ENCODE measurements at places on chromosomes 7 and 10.

GRCh38 chr7:101903515-101903868 lies 86.1 kb downstream of the CUX1 start:
- DNase-seq: no peak

DNA sequence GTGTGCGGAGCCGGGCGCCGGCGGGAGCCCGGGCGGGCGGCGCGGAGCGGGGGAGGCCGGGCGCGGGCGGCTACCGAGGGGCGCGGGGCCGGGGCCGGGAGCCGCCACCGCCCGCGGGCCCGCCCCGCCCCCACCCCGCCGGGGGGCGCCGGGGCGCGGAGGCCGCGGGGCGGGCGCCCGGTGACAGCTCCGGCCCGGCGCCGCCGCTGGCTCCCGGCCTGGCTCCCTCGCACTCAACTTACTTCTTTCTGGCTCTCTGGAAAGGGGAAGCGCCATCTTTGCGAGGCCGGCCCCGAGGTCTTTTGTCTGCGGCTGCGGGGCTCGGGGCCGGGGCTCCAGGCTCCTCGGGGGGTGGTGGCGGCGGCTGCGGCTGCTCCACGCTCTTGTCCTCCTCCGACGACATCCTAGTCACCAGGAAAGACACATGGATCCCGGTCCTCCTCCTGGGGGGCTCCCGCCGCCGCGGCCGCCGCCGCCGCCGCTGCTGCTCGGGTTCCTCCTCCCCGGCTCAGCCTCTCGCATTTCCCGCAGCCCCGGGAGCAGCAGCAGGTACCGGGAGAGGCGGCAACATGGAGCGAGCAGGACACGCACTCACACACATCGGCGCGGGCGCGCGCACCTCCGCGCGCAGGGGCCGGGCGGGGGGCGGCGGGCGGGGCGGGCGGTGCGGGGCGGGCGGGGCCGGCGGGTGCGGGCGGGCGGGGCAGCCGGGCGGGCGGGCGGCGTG lies at the start of gene KMT2C:
TSS of gene KMT2C (minus strand) at position 620 of the 727 bp plus-strand sequence. CDS start at position 403, 217 bp downstream.
- peak; percentile 49 for DNase-seq

GRCh38 chr7:47636081-47636432 lies 54.1 kb upstream of the TNS3 start:
- no peak for DNase-seq

DNA sequence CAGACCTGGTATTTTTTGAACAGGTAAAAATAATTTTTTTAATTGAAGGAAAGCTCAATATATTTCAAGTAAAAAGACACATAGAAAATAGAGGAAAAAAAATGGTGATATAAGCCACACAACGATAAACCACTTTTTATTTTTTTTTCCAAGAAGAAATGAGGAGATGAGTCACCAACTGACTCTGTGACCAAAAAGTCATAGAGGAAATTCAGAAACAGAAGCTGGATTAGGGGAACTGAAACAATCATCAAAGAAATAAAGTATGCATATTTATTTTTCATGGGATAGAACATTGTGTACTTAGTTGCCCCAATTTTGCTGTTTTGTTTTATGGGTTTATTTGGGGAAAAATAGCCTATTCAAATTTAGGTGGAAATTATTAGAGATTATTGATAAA lies 176.8 kb upstream of the AGR3 start:
- DNase-seq: no peak

GRCh38 chr7:155461631-155462030 lies 3.7 kb downstream of the EN2 start:
- no peak for DNase-seq

DNA sequence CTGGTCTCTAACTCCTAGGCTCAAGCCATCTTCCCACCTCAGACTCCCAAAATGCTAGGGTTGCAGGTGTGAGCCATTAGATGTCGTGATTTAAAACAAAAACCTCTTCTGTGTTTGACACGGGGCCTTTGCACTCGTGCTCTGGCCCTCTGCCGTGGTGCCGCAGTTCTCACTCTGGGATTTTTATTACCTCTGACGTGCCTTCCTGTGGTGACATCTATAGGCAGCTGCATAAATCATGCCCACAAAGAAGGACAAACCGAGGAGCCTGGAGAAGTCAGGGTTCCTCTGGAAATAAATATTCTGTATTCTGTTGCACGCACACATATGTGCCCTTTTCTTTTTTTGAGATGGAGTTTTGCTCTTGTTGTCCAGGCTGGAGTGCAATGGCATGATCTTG lies 25.9 kb upstream of the OCM start:
- no peak for DNase-seq

GRCh38 chr7:2049782-2050510 lies 182.8 kb downstream of the MAD1L1 start:
- no peak for DNase-seq

DNA sequence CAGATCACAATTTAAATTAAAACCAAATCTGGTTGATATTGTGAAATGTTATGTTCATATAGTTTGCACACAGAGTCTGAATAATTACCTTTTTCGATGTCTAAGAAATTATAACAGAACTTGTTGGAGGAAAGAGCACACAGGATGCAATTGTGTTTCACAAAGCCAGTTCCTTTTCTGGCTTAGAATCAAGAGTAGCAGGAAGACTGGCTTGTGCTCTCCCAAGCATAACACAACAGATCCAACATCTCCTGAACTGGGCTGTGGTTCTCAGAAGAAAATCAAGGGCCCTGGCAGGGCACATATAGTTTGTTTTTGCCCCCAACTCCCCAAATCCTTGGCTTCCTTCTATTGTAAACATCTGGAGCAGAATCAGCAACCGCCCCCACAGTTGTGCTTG lies 62.7 kb downstream of the LRRC4 start:
- DNase-seq: no peak

GRCh38 chr7:159198016-159198724 lies 53.5 kb upstream of the VIPR2 start:
- DNase-seq: no peak

DNA sequence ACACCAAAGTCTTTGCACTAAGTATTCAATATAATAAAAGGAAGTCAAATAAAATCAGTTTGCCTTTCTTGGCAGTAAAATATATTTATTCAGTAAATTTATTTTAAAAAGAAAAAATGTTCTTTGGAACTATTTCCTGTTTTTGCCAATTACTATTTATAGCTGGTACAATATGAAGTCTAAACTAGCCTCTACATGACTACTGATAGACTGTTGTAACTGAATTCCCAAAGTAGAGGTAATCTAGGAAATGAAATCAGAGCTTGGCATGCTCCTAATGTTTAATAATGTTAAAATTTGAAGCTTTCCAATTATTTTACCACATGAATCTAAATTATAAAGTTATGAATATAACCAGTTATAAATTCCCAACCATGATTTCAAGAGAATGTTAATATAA lies 385.5 kb downstream of the SEMA3D start:
- no peak for DNase-seq

DNA sequence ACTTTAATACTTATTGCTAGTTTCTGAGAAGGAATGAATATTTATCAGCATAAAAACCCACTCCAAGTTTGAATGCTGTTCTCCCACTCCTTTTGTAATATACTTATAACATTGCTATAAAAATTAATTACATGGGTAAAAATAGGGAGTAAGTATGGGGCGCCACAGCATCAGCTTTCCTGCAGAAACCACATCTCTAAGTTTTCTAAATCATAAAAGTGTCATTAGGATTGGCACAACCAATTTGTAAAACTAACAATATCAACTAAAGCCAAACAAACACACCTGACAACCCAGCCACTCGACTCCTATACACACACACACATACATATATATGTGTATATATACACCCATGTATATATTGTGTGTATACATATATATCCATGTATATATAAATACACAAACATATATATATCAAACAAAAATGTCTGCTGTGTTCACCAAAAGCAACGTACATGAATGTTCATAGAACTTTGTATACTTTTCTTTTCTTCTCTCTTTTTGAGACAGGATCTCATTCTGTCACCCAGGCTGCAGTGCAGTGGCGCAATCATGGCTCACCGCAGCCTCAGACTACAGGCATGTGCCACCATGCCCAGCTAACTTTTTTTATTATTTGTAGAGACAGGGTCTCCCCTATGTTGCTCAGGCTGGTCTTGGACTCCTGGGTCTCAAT lies 14.8 kb upstream of the LRRC17 start:
- DNase-seq: no peak

GRCh38 chr7:1176891-1177373 lies 16.9 kb upstream of the ZFAND2A start:
- DNase-seq: peak; percentile 75

- DNase-seq: no peak
Measured at GRCh38 chr7:104956753-104957450, 57.1 kb upstream of the KMT2E start.

DNA sequence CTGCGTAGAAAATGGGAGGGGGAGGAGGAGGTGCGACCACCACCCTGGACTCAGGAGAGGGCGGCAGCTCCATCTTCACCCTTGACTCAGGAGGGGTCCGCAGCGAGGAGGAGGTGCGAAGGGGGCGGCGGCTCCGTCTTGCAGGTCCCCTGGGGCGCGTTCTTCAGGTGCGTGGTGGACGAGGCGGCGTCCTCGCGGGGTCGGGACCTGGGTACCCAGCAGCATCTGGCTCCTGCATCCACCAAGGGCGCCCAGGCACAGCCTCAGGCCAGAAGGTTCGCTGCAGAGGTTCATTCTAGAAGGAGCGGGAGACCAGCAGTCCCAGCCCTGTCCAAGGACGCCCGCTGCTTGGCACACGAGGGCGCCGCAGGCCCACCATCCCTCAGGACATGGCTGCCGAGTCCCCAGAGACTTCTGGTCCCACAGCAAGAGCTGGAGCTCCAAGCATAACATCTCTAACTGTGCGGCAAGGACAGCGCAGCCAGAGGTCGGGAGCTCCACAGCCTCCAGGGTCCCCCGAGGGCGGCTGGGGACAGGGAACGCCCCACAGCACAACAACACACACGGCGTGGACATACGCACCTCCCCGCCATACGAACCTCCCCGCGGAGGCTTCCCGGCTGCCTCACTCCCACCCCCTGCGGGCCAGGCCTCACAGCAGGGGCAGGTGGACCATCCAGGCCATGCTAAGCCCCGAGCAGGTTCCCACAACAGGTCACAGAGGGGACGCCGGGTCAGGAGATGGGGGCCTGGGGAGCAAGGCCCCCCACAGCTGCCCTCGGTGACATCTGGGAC lies 16.8 kb upstream of the DPYSL4 start:
- DNase-seq: no peak
